ENCODE measurements at places on chromosomes 12 and 14. TPM values are rescaled to one million over a fixed set of nuclear protein-coding genes. Genes with fewer than 3 reads are reported as not detected.

The NXPH4 gene
- polyA plus RNA-seq: not detected

The POTEM gene
- not detected for polyA plus RNA-seq

The SMCO2 gene
- polyA plus RNA-seq: not detected

The AMN gene
- polyA plus RNA-seq: 1.6 TPM

The KCNC2 gene
- polyA plus RNA-seq: not detected

The TOX4 gene
- polyA plus RNA-seq: 93.3 TPM

The LUM gene
- polyA plus RNA-seq: not detected

The RPL36AL gene
- 709 TPM for polyA plus RNA-seq

The SOX5 gene
- not detected for polyA plus RNA-seq

The GUCY2C gene
- not detected for polyA plus RNA-seq

The ADSS1 gene
- 1.6 TPM for polyA plus RNA-seq

The AEBP2 gene
- polyA plus RNA-seq: 14.8 TPM

The UBE2N gene
- polyA plus RNA-seq: 157 TPM

The KRT74 gene
- polyA plus RNA-seq: not detected

The KCNK13 gene
- polyA plus RNA-seq: not detected

The SYNDIG1L gene
- not detected for polyA plus RNA-seq

The CD163L1 gene
- polyA plus RNA-seq: not detected

The PLCZ1 gene
- not detected for polyA plus RNA-seq

The FZD10 gene
- not detected for polyA plus RNA-seq

The PTHLH gene
- polyA plus RNA-seq: not detected

The PRB3 gene
- not detected for polyA plus RNA-seq

The PSEN1 gene
- polyA plus RNA-seq: 29.2 TPM

The PNP gene
- 84.0 TPM for polyA plus RNA-seq

The SPIC gene
- polyA plus RNA-seq: not detected

The HOXC6 gene
- not detected for polyA plus RNA-seq

The AMIGO2 gene
- 23.7 TPM for polyA plus RNA-seq

The SLC25A47 gene
- not detected for polyA plus RNA-seq

The CCDC60 gene
- polyA plus RNA-seq: not detected

The SRSF5 gene
- polyA plus RNA-seq: 1,226 TPM

The RHEBL1 gene
- 8.0 TPM for polyA plus RNA-seq

The LPAR5 gene
- polyA plus RNA-seq: 26.5 TPM

The PYGL gene
- not detected for polyA plus RNA-seq

The PDZRN4 gene
- not detected for polyA plus RNA-seq

The STXBP6 gene
- polyA plus RNA-seq: not detected

The XPOT gene
- polyA plus RNA-seq: 44.7 TPM

The SERPINA6 gene
- polyA plus RNA-seq: not detected

The RDH5 gene
- polyA plus RNA-seq: 0.90 TPM

The TSPAN8 gene
- not detected for polyA plus RNA-seq

The OR4N5 gene
- polyA plus RNA-seq: not detected

The NRL gene
- 1.5 TPM for polyA plus RNA-seq

The OS9 gene
- 86.9 TPM for polyA plus RNA-seq

The ASPG gene
- not detected for polyA plus RNA-seq

The FAM186B gene
- not detected for polyA plus RNA-seq

The PLEKHG7 gene
- not detected for polyA plus RNA-seq

The CLMN gene
- polyA plus RNA-seq: 0.15 TPM

The ANKS1B gene
- not detected for polyA plus RNA-seq

The SLC7A7 gene
- polyA plus RNA-seq: not detected

The ACVRL1 gene
- not detected for polyA plus RNA-seq

The ACOT4 gene
- 5.0 TPM for polyA plus RNA-seq

The OR6C76 gene
- polyA plus RNA-seq: not detected

The KRT80 gene
- polyA plus RNA-seq: not detected

Measured in CD8-positive, alpha-beta memory T cell (primary cell).